ENCODE measurements at places on chromosomes 3 and 15.
A peak's percentile ranks its signal among the peaks of the same experiment; 100 is the strongest.

DNA sequence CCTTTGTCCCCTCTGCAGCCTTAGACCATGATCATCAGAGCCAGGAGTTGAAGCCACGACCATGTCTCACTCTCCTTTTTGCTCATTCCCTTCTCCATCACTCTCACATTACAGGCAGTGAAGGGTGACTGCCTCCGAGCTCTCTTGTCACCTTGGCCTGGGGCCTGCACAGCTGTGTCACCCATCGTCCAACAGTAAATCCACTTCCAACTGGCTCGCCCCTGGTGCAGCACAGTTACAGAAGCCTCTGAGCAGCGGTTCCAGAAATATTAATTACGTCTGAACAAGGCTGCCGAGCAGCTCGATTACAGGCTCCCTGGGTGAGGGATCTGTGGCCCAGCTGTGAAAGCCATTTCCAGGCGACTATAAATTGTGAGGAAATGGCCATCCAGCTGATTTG lies 528.2 kb downstream of the NR2F2 start:
- no peak for DNase-seq

DNA sequence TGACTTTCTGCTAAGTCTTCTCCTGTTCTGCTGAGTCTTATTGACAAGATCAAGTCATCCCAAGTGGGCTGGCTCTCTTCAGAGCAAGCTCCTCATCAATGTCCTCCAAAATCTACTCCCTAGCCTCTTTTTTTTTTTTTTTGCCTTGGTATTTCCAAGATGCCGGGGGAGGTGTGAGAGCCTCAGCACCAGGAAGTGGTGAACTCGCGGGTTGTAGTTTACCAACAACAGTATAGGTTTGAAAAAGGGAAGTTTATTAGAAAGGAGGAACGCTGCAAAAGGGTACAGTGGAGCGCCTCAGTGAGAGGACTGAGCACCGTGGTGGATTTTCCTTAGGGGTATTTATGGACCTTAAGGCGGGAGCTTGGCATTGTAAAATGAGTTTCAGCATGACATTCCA lies 94.3 kb upstream of the SGO1 start:
- no peak for DNase-seq

GRCh38 chr3:116394365-116394764 lies 50.9 kb downstream of the LSAMP start:
- no peak for DNase-seq

GRCh38 chr3:46504789-46505188 lies 7.0 kb downstream of the RTP3 start:
- DNase-seq = no peak

DNA sequence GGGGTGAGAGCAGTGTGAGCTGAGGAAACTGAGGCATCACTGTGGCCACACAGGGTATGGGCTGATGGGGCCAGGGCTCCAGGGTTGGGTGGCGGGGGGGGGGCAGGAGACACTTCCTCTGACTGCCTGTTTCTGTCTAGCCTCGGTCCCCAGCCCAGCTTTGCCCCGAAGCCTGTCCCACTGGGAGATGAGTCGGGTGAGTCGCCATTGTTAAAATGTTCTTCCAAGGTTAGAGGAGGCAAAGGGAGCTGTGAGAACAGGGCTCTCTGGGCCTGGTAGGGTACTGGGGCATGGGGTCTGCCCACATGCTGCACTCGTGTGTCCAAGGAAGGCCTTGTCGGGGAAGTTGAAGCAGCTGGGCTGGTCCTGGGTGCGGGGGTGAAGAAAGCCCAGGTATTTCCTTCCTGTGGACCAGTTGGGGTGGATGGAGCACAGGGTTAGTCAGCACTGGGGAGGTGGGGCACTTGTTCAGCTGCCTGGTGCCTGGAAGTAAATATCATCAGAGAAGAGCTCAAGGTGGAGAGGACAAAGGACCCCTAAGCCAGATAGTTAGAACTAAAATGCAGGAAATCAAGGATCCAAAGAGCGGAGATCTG lies 8.3 kb upstream of the JMJD7 start:
- DNase-seq = no peak

- peak; percentile 34 for DNase-seq
These were observed 56.5 kb downstream of the CLDN1 start for GRCh38 chr3:190265796-190266195.

- no peak for DNase-seq
These were observed 31.2 kb upstream of the RAF1 start for GRCh38 chr3:12695112-12695511.

DNA sequence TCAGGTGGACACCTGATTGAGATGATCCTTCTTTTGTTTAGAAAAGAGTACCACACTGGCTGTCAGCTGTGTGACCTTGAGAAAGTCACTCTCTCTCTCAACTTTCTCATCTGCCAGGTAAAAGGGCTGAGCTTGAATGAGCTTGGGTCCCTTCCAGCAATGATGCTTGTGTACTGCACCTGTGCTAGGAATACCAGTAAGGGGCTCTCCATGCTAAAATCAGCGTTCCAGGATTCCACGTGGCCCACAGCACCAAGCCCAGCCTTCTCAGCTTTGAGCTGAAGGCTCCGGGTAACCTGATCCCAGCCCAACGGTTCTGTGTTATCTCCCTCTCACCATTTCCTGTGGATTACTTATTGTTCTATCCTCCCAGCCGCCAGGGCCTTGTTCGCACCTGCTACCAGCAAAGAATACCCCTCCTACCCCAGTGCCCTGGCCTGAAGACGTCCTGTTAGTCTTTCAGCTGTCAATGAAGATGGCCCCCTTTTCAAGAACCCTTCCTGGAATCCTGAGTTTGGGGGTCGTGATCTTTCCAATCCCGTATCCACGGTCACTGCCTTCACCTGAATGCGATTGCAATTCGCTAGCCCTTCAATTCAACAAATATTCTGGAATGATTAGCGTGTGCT lies 54.2 kb upstream of the CGNL1 start:
- no peak for DNase-seq

DNA sequence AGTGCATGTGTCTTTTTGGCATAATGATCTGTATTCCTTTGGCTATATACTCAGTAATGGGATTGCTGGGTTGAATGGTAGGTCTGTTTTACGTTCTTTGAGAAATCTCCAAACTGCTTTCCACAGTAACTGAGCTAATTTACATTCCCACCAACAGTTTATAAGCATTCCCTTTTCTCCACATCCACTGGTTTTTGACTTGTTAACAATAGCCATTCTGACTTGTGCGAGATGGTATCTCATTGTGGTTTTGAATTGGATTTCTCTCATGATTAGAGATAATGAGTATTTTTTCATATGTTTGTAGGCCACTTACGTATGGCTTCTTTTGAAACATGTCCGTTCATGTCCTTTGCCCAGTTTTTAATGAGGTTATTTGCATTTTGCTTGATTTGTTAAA lies 117.7 kb downstream of the CHCHD4 start:
- no peak for DNase-seq

DNA sequence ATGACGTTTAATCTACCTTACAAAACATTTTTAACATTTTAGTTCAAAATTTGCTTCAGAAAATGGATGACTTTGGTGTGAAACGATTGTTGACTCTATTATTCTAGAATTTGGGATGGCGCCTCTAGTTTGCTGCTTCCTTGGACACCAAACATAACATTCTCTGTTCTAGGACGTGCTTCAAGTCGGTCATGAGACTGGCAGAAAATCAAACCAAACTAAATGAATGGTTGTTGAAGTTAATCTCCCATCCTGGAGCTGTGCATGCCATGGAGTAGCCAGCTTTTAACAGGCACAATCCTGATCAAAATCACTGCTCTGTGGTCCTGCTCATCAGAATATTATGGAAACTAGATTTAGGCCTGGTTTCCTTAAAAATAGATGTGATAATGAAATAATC lies 9.6 kb upstream of the LRRFIP2 start:
- DNase-seq = no peak

DNA sequence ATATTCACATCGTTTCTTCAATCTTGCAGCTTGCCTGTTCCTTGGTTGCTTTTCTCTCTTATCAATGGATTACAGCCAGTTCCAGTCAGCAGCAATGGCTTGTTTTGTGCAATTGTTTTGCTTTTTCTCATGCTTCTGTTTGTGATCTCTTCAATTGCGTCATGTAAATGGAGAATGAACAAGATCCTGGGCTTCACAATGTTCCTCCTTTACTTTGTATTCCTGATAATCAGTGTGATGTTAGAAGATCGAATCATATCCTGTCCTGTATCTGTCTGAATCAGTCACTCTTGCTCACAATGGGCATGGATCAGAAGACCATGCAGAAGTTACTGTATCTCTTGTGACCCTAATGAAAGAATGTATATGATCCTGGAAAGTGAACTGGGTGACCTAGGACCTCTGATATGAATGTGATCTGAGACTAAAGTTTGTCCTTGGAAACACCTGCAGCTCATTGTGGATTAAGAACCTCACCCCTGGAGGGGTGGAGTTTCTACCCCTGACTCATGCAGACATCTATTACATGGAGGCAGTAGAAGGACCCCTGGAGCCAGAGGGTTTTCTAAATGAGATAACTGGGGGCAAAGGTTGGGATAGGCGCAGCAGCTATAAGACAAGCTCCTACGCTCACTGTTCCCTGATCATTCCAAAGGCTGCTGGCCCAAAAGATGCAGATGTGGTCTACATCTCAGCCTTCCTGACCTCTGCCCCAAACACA lies 32.2 kb downstream of the SLC24A1 start:
- DNase-seq = no peak

- DNase-seq = no peak
These were observed 131.3 kb downstream of the PLD1 start for GRCh38 chr3:171678971-171679492.

DNA sequence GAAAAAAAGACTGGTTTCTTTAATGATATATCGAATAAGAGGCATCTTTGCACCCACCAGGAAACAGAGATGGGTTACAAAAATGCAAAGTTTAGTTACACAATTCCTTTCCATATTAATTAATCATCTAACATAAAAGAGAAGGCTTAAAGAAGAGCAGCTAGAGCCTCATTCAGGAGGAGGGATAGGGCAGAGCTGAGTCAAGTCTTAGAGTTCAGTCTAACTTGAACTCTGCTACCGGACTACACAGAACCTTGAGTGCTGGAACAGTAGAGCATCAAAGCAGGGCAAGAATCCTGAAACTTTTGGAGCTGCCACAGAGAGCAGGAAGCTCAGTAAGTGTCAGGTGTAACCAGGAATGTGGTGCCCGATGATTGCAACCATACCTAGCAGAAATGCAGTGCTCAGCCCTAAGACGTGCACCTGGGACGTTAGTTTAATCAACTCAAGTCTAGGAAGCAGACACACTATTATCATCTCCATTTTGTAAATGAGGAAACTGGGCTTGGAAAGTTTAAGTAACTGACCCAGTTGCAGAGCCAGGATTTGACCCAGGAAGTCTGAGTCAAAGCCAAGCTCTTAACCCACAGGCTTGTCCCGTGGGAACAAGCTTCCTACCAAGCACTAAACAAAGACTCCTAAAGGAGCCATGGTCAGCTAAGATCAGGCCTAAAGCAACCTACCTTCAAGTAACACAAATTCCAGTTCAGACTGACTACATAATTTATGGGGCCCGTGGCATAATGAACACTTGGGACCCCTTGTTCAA lies 187.4 kb downstream of the FOXP1 start:
- DNase-seq = no peak

GRCh38 chr3:126058666-126059065 lies 25.3 kb downstream of the SLC41A3 start:
- DNase-seq = no peak

DNA sequence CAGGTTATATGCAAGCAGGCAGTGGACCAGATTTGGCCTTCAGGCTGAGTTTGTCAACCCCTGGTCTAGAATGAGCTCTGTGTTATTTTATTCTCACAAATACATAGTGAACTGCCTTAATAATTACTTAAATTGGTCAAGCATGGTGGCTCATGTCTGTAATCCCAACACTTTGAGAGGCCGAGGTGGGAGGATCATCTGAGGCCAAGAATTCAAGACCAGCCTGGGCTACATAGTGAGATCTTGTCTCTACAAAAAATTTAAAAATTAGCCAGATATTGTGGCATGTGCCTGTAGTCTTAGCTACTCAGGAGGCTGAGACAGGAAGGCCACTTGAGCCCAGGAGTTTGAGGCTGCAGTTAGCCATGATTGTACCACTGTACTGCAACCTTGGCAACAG lies 15.0 kb downstream of the PLS1 start:
- DNase-seq = no peak

- no peak for DNase-seq
These were observed 2.4 kb upstream of the EPHB1 start for GRCh38 chr3:134792700-134793099.

- no peak for DNase-seq
These were observed 270.6 kb upstream of the ALCAM start for GRCh38 chr3:105096071-105096470.
